Mammary microvascular endothelial cell (primary cell): ENCODE measurements at places on chromosomes 1 and 21. TPM values are rescaled to one million over a fixed set of nuclear protein-coding genes. Genes with fewer than 3 reads are reported as not detected.

The GSTM4 gene
- total RNA-seq = 1.7 and 6.2 TPM in 2 replicates

The TNNT2 gene
- total RNA-seq = not detected in 2 replicates

The LAMC1 gene
- 298 and 383 TPM in 2 replicates for total RNA-seq

The SAMSN1 gene
- total RNA-seq = 0.33 and 0.59 TPM in 2 replicates

The OR2T29 gene
- not detected in 2 replicates for total RNA-seq

The ANKRD65 gene
- total RNA-seq = 0.47 and 0.64 TPM in 2 replicates

The OR2AK2 gene
- not detected in 2 replicates for total RNA-seq

The YOD1 gene
- total RNA-seq = 4.2 and 5.3 TPM in 2 replicates

The FTCD gene
- not detected in 2 replicates for total RNA-seq

The FOXD2 gene
- total RNA-seq = 0.30 and 0.33 TPM in 2 replicates

The RNASEL gene
- total RNA-seq = 1.1 and 1.8 TPM in 2 replicates

The POLR3GL gene
- 15.9 and 20.9 TPM in 2 replicates for total RNA-seq

The TMEM51 gene
- total RNA-seq = 11.9 and 16.5 TPM in 2 replicates

The NPHP4 gene
- total RNA-seq = 3.3 and 4.9 TPM in 2 replicates

The ARHGEF19 gene
- total RNA-seq = 3.0 and 4.8 TPM in 2 replicates

The SPSB1 gene
- 8.3 and 13.5 TPM in 2 replicates for total RNA-seq

The KLHDC9 gene
- total RNA-seq = 1.1 and 2.6 TPM in 2 replicates

The SRGAP2 gene
- 49.5 and 73.1 TPM in 2 replicates for total RNA-seq

The VWA5B1 gene
- total RNA-seq = not detected in 2 replicates

The C1orf141 gene
- not detected in 2 replicates for total RNA-seq

The KDF1 gene
- total RNA-seq = not detected in 2 replicates

The IFNLR1 gene
- total RNA-seq = 0.07 TPM in 1 of 2 replicates, not detected in the other

The LCE1C gene
- not detected in 2 replicates for total RNA-seq

The EDARADD gene
- total RNA-seq = not detected in 2 replicates

The MAPKAPK2 gene
- total RNA-seq = 41.6 and 47.4 TPM in 2 replicates

The S100A9 gene
- not detected in 2 replicates for total RNA-seq

The OLIG1 gene
- not detected in 2 replicates for total RNA-seq

The IL10 gene
- total RNA-seq = not detected in 2 replicates

The TSPEAR gene
- 0.10 TPM in 1 of 2 replicates, not detected in the other for total RNA-seq

The ZNF593OS gene
- 0.33 TPM in 1 of 2 replicates, not detected in the other for total RNA-seq

The DVL1 gene
- total RNA-seq = 41.1 and 41.3 TPM in 2 replicates

The ITLN2 gene
- not detected in 2 replicates for total RNA-seq

The C1orf174 gene
- 28.2 and 31.2 TPM in 2 replicates for total RNA-seq

The RBP7 gene
- 0.39 TPM in 1 of 2 replicates, not detected in the other for total RNA-seq

The NCF2 gene
- total RNA-seq = 0.05 and 0.20 TPM in 2 replicates

The TMEM82 gene
- not detected in 2 replicates for total RNA-seq

The CRNN gene
- not detected in 2 replicates for total RNA-seq

The DNM3 gene
- 1.0 and 1.7 TPM in 2 replicates for total RNA-seq

The SLC25A33 gene
- total RNA-seq = 5.7 and 6.9 TPM in 2 replicates

The PROX1 gene
- total RNA-seq = 4.6 and 5.2 TPM in 2 replicates

The ARHGEF2 gene
- 79.5 and 79.9 TPM in 2 replicates for total RNA-seq

The NLRP3 gene
- 0.25 and 0.53 TPM in 2 replicates for total RNA-seq

The HSD11B1 gene
- 0.10 and 0.13 TPM in 2 replicates for total RNA-seq

The MAP3K21 gene
- 0.39 and 0.60 TPM in 2 replicates for total RNA-seq
